IMR-90 (cell line): ENCODE measurements at places on chromosomes 3 and 15. TPM values are rescaled to one million over a fixed set of nuclear protein-coding genes. Genes with fewer than 3 reads are reported as not detected.

The SHQ1 gene
- 19.4 and 28.6 TPM in 2 replicates for total RNA-seq

The GNB4 gene
- 112 and 131 TPM in 2 replicates for total RNA-seq

The ZNF620 gene
- total RNA-seq, result 0.72 and 0.83 TPM in 2 replicates

The KLHL40 gene
- total RNA-seq, result not detected in 2 replicates

The UPK1B gene
- total RNA-seq, result 0.28 and 0.36 TPM in 2 replicates

GRCh38 chr3:13883681-13884080, 3.8 kb upstream of the WNT7A start:
- DNase-seq, result no peak

GRCh38 chr3:151501923-151502632, 41.2 kb upstream of the IGSF10 start:
- no peak for DNase-seq

- DNase-seq, result no peak
Observed at GRCh38 chr3:136651581-136651980, 100.6 kb downstream of the STAG1 start.

- no peak for DNase-seq
Observed at GRCh38 chr3:151142929-151143328, 57.5 kb downstream of the MED12L start.

GRCh38 chr3:46205286-46205960, 2.7 kb downstream of the CCR1 start:
- no peak for DNase-seq

- peak; percentile 53 for DNase-seq
Observed at GRCh38 chr3:43727930-43728329, 37.2 kb downstream of the ABHD5 start.

DNA sequence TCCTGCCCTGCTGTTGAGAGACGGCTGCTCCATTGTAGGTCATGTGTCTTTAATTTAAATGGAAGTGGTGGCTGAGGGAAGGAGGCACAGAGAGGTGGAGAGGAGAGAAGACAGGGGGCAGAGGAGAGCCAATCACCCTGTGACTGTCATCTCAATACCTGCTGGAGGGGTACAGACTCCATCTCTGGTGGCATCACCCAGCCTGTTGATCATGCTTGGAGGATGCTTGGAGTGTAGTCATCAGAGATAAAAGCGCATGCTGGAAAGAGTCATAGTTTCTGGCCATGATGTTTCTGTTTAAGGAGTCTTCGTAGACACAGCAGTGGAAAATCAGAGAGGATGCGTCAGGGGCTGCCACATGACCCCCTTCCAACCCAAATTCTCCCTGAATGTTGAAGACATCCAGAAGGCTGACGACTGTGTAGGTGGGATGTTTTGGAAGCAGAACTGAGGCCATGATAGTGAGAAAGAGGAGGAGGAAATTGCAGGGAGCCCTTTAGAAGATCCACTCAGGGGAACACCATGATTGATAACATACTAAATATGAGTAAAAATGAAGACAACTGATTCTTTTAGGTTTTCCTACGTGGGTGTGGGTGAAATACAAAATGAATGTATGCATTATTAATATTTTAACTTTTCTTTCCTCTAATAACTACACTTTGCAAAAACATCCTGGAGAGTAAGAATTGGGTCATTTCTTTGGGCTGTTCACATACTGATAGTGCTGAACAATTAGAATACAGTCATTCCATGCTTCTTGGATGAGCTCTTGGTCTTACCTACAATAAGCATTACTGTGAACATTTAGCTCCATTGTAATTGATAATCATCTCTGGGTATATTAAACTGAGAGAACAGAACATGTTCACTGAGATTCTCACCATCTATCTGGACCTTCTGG, 210.6 kb upstream of the ATP10A start:
- DNase-seq, result no peak

GRCh38 chr15:47945872-47946650, 174.7 kb upstream of the SLC24A5 start:
- no peak for DNase-seq

DNA sequence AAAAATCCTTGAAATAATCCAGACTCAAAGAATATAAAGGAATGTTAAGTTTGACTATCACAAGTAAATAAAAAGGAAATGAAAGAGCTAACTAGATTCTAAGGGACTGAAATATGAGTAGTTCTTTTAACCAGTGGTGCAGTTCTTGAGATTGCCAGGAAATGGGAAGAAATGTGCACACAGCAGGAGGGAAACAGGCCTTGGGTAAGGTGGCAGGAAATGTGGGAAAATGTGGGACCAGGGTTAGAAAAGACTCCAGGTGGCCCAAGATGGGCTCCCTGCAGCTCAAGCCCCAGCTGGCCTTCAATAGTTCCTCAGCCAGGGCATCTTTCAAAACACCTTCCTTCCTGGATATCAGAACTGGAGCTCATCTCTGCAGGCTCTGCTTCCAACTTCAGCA, 181.3 kb downstream of the ISL2 start:
- no peak for DNase-seq

- DNase-seq, result no peak
Observed at GRCh38 chr3:185739264-185739701, 85.6 kb downstream of the IGF2BP2 start.

GRCh38 chr3:53997476-53997875, 105.8 kb upstream of the SELENOK start:
- DNase-seq, result no peak

- DNase-seq, result no peak
Observed at GRCh38 chr15:72136170-72137051, 18.2 kb downstream of the SENP8 start.

GRCh38 chr3:169662132-169662842, 1.2 kb downstream of the MECOM start:
- peak; percentile 57 for DNase-seq

GRCh38 chr3:196055240-196055639, 26.6 kb downstream of the TFRC start:
- no peak for DNase-seq

DNA sequence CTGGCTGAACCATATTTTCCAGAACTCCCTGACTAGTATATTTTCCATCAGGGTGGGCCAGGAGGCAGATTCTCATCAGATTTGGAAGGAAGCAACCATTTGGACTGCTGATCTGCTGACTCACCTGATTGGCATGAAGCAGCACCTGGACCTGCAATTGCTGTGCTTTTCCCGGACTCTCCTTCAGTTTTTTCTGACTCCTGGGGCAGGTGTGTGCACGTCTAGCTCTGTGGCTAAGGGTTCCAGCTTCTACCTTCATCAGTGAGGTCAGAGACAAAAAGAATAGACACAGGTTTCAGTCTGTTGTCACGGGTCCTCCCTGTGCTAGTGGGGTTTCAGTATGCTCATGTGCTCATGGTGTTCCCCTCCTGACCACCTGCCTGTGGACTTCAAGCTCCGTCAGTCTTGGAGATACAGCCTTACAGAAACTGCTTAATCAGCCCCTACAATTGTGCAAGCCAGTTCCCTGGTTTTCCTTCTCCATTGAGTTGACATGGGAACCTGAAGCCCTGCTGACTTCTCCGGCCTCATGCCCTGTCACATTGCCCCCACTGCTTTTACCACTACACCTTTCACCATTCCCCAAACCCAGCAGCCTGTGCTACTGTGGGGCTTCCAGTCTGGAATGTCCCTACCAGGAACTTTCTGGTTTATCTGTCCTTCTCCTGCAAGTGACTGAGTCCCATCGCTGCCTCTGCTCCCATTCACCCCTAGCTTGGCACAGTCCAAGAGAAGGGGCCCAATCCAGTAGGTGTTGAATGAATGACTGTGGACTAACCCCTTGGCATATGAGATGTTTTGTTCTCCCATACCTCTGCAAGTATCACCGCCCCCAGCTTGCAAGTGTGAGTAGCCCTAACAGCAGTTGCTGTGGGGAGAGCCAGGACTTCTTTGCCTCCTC, 31.7 kb downstream of the HMCES start:
- no peak for DNase-seq
